ENCODE measurements at places on chromosomes 1 and 21.

- no peak for DNase-seq
Observed at GRCh38 chr1:9503001-9503675, 36.1 kb upstream of the SLC25A33 start.

- no peak for DNase-seq
Observed at GRCh38 chr1:234584926-234585325, 25.1 kb downstream of the IRF2BP2 start.

DNA sequence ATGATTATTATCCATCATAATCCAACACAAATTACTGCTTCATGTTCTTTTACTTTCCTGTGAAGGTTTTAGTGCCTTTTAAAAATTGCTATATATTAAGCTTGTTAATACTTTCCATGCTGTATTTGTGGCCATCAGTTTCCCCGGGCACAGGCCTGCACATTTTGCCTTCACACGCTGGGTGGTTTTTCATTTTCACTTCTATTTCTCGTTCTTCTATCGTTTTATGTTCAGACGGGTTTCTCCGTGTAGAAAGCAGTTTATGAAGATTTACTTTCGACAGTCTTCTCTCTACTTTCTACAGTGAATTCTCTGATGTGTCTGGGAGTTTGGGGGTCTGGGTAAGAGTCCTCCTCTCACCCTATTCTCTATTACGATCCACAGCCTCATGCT, 9.5 kb downstream of the RUNX3 start:
- no peak for DNase-seq

- DNase-seq: no peak
Observed at GRCh38 chr1:168763031-168763430, 34.0 kb upstream of the DPT start.

DNA sequence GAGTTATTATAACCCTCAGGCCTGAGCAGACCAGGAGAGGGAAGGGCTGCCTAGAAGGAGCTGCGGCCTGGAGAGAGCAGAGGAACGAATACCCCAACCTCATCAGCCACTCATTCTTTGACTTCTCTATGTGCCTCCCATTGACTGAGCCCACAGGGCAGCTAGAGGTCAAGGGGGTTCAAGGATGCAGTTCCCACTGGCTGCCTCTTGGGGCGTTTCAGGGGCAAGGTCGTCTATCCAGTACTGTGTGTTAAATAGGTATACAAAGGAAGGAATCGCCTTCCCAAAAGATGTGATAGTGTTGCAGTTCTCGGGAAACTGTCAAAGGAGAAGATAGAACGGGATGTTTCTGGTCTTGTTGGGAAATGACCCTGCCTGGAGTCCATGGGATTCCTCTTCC, 250.6 kb downstream of the PRDM2 start:
- DNase-seq: no peak

DNA sequence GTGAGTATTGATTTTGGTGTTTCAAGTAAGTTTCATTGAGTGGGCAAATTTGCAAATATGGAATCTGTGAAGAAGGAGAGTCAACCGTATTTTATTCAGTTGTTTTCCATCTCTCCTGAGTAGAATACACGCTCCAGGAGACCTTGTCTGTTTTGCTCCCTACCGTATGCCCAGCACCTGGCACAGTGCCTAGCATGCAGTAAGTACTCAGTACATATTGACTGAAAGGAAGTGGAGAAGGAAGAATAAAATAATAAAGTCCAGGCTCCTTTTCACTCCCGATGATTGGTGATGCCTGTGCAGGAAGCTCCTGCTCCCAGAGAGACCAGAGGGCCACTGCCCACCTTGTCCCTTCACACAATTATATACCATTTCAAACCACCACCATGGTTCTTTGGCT, 59.4 kb upstream of the NEK2 start:
- DNase-seq: no peak

DNA sequence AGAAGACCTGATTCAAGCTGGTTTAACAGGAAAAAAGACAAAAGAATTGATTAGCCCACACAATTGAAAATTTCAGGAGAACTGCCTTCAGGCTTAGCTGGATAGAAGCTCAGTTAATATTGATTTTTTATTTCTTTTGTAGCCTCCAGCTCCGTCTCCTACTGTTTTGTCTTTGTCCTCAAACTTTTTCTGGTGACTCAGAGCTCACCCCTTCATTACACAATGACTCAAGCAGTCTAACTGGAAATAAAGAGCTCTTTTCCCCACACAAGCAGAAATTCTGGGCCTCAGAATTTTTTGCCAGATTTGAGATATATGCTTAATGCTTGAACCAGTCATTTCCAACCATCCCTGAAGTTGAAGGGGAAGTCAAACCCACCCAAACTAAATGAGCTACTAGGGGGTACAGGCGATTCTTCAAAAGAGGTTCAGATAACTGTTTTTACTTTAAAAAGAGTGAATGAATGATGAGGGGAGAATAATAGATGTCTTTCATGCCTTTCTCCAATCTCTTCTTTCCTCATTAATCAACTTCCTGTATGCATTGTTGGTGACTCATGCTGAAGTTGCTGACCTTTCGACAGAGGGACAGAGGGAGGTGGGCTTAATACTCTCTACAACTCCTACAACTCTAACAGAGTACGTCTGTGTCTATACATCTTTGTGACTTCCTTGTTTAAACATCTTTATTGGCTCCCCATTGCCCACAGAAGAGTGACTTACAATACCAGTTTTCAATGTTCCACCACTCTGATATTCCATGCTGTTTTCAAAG, 6.2 kb upstream of the ACP6 start:
- DNase-seq: no peak

DNA sequence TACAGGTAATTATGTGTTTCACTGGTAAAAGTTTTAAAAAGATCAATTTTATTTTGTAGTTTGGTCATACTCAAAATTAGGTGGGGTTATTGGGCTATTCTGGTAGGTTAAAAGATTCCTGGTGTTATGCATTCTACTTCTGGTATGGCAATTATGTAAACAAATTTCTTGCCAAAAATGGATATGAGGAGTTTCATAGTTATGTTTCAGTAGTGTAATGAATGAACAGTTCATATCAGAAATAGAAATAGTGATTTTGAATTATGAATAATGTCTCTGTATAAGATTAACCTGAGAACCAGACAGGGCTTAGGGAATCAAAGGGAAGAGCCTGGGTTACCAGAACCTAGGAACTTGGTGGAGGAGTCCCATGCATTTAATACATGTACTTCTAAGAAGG, 15.9 kb downstream of the ATF6 start:
- DNase-seq: no peak

GRCh38 chr1:228697207-228698016, 37.9 kb upstream of the RHOU start:
- DNase-seq: no peak

Data from activated T-helper 1 cell treated with anti-CD3 and anti-CD28 coated beads, Interleukin-2, amount 50 U/mL, for 16 hours (primary cell).